ENCODE measurements at places on chromosomes 6 and 20. TPM values are rescaled to one million over a fixed set of nuclear protein-coding genes. Genes with fewer than 3 reads are reported as not detected.
A peak's percentile ranks its signal among the peaks of the same experiment; 100 is the strongest.

The NR2E1 gene
- total RNA-seq = not detected

The SLC29A1 gene
- total RNA-seq = 23.6 TPM

The FAM184A gene
- total RNA-seq = 0.74 TPM

The ZC2HC1B gene
- not detected for total RNA-seq

The LY6G5C gene
- 1.1 TPM for total RNA-seq

The WFDC2 gene
- total RNA-seq = not detected

The EBF4 gene
- total RNA-seq = 0.09 TPM

The FAM217A gene
- total RNA-seq = not detected

The REPS1 gene
- total RNA-seq = 42.6 TPM

- no peak for DNase-seq
Measured at GRCh38 chr6:814378-815347, 121.7 kb upstream of the EXOC2 start.

- DNase-seq = no peak
Measured at GRCh38 chr6:140915551-140915950, 1217.2 kb upstream of the GJE1 start.

GRCh38 chr6:110345025-110345424 is 13.1 kb downstream of the METTL24 start:
- DNase-seq = no peak

GRCh38 chr6:158279615-158280014 is 32.6 kb upstream of the TULP4 start:
- peak; percentile 55 for DNase-seq

- no peak for DNase-seq
Measured at GRCh38 chr20:19937651-19938420, 79.3 kb upstream of the NAA20 start.

DNA sequence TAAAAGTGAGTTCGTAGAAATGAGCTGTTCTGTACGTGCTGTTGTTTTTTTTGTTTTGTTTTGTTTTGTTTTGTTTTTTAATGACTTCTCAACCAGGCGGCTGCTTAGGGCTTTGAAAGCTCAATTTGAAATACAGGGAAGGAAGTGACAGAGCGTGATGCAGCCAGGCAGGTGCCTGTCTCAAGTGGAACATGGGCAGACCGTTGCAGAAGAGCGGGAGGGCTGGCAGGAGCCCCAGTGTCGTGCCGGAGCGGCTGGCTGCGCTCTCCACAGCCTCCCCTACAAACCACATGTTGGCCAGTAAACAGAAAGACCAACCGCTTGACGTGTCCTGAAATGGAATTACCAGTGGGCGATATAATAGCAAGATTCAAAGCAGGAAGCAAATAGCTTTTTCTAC is 164.9 kb upstream of the RREB1 start:
- DNase-seq = no peak

DNA sequence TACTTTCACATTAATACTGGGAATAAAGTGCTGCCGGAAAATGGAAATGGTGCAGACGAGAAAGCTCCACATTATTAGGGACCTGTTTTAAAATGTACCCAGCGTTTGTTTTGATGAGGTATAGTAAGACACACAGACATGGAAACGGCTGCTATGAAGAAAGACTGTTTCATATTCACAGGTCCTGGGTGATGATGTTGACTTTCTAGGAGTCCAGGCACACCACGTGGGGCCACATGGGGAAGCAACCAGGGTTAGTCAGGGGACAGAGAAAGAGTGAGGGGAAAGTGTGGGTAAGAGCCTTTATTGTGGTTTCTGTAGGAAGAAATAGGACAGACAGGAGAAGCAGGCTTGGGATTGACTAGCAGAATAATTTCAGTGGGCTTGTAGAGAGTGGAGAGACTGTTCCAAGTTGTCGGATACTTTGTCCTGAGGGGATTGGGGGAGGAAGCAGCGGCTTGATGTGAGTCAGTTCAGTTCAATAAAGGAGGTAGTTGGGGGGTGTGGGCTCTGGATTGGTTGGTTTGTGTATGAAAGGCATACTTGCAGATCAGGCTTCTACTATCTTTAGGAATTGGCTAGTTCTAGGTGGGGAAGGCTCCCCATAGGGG is 112.0 kb upstream of the MCHR2 start:
- no peak for DNase-seq

GRCh38 chr6:46651816-46652215 is 802 bp downstream of the CYP39A1 start:
- DNase-seq = no peak

DNA sequence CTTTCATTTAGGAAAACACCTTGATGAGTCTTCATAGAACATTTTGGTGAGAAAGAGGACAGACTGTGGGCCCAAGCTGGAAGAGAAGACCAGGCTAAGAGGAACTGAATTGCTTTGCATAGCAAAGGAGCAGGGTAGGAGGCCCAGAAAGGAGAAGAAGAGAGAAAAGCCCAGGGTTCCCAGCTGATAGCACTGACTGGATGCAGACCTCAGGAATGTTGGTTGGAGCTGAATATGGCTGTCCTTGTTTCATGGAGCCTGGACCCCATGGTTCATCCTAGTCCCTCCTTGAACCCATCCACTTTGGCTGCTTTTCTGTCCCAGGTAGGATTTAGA is 18.0 kb upstream of the ZFAND3 start:
- DNase-seq = no peak

GRCh38 chr6:168607272-168608112 is 166.5 kb downstream of the SMOC2 start:
- DNase-seq = no peak

- DNase-seq = no peak
Measured at GRCh38 chr6:136641166-136641565, 90.9 kb upstream of the MAP7 start.

DNA sequence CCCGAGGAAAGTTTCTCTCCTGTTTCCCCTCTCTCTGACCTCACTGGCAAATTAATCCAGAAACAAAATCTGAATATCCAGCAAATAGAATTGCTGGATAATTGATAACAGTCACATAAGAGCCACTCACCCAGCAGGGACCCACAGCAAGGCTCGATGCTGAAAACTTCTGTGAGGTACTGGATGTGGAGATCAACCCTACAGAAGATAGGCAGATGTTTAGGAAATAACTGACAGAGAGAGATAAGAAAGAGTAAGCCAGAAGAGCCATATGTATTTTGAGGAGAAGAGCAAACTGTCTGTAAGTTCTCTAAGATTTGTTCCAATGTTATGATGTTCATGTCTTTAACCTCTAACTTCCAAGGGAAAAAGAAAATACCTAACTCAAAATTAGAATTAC is 59.7 kb downstream of the PKHD1 start:
- no peak for DNase-seq

GRCh38 chr20:19828232-19828631 is 70.2 kb downstream of the RIN2 start:
- no peak for DNase-seq

DNA sequence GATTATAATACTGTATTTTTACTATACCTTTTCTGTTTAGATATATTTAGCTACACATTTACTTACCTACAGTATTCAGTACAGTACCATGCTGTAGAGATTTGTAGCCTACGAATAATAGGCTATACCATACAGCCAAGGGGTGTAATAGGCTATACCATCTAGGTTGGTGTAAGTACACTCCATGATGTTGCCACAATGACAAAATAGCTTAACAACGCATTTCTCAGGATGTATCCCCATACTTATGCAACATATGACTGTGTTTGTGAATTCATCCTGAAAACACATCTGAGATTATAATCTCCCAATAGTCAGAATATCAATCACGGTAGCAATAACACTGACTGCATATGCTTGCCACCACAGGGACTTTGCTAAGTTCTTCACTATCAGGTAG is 20.7 kb downstream of the B4GALT5 start:
- DNase-seq = no peak

- DNase-seq = peak; percentile 84
Measured at GRCh38 chr20:48697845-48698491, 129.8 kb downstream of the PREX1 start.

DNA sequence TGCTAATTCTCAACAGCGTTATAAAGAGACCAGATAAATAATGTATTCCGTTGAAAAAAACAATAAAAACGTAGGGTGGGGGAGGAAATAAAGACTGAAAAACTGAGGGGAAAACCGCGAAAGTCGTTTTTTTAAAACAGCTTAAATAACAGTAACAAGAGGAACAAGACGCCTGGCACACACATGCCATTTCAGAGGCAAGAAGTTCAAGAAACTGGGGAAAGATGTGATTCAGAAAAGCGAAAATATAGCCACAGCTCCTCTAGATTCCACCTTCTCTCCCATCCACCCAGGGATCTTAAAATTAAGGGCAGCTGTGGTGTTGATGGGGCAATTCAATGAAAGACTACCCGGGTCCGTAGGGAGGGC is 1.3 kb downstream of the EPB41L2 start:
- peak; percentile 43 for DNase-seq

GRCh38 chr6:111973118-111973761 is 80.7 kb upstream of the CCN6 start:
- DNase-seq = peak; percentile 98

- DNase-seq = no peak
Measured at GRCh38 chr6:33838983-33839382, 35.2 kb upstream of the MLN start.

DNA sequence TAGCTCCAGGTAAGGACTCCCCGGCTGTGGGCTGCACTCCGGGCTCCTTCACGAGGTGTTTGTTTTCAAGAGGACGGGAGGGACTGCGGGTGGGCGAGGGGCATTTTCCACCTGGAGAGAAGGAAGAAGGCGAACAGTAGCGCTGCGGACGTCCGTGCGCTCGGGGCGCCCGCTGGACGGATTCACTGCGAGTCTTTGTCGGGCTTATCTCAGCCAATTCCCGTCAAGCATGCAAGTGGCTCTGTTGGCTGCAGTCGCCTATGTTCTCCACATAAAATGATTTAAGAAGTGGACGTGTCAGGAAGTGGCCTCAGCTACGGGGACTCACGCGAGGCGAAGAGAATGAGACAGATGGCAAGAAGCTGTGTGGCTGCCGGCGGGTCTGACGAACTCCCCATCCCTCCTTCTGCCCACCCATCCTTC is 332 bp downstream of the GRIK2 start:
- DNase-seq = no peak

GRCh38 chr6:5333658-5334057 is 72.3 kb downstream of the FARS2 start:
- peak; percentile 77 for DNase-seq

DNA sequence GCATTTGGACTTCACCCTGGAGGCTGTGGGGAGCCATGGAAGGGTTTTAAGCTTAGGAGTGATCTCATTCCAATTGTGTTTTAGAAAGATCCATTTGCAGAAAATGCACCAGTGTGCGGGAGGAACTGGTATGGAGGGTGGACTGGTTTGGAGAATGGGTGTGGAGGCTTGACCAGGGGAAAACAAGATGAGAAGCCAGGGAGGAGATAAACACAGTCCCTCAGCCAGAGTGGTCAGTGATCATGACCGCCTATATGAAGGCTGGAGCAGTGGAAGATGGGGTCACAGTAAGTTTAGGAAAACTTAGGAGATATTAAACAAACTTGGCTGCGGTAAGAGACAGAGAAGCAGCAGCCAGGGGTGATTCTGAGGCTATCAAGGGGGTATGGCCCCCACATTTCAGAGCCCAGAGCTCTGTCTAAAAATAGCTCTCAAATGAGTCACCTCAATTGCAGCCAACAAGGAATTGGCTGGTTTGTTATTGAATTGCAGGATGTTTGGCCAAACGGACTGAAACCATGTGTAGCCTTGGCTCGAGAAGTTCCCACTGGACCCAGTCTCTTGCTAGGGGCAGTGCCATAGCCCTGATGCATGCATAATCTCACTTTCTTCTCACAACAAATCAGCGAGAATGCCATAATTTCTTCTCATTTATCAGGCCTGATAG is 159.9 kb upstream of the TOP1 start:
- DNase-seq = peak; percentile 98

DNA sequence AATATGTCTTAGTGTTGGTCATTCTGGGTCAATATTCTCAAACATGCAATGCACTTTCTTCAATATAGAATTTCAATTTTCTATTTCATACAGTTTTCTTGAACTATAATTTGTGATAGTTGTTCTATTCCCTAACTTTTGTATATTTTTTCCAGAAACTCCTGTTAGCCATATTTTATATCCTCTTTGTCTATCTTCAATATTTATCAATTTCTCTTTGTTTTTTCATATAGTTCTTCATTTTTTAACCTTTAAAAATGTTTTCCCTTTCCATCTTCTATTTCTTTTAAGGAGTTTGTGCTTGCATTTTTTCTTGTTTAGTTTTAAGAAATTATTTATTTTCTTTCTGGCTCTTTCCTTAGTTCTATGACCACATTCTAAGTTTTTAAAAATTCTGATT is 42.0 kb upstream of the MBOAT1 start:
- no peak for DNase-seq

- peak; percentile 89 for DNase-seq
Measured at GRCh38 chr6:113690281-113691259, 166.6 kb upstream of the MARCKS start.

DNA sequence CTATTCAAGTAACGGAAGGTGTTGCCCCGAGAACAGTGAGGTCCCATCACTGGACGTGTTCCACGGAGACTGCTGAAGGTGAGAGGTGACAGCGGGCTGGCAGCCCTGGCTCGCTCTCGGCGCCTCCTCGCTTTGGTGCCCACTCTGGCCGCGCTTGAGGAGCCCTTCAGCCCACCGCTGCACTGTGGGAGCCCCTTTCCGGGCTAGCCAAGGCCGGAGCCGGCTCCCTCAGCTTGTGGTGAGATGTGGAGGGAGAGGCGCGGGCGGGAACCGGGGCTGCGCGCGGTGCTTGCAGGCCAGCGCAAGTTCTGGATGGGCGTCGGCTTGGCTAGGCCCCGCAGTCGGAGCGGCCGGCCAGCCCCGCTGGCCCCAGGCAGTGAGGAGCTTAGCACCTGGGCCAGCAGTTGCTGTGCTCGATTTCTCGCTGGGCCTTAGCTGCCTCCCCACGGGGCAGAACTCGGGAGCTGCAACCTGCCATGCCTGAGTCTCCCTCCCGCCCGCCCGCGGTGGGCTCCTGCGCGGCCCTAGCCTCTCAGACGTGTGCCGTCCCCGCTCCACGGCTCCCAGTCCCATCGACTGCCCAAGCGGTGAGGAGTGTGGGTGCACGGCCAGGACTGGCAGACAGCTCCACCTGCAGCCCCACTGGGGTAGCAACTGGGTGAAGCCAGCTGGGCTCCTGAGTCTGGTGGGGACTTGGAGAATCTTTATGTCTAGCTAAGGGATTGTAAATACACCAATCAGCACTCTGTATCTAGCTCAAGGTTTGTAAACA is 77.6 kb downstream of the RNF182 start:
- no peak for DNase-seq

DNA sequence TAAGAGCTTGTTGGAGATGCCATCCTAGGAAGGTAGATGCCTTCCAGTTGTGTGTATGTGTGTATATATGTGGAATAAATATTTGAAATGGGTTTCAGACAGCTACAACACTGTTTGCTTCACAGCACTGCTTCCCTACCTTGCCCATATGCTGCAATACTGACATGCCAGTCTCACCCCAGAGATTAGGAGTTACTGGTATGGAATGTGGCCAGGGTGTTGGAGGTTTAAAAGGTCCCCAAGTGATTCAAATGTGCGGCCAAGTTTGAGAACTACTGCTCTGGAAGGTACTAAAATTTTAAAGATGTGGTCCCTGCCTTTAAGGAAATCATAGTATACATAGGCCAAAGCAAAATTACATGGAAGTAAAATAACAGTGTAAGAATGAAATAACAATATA is 39.5 kb downstream of the BCKDHB start:
- no peak for DNase-seq
